Hair follicular keratinocyte (primary cell): ENCODE measurements at places on chromosomes 1 and 21. TPM values are rescaled to one million over a fixed set of nuclear protein-coding genes. Genes with fewer than 3 reads are reported as not detected.

FCGR3B gene
- not detected in 2 replicates for total RNA-seq

MAEL gene
- total RNA-seq, result not detected in 2 replicates

MED8 gene
- 46.2 and 46.3 TPM in 2 replicates for total RNA-seq

KCNE2 gene
- not detected in 2 replicates for total RNA-seq

S100A7 gene
- 5.2 and 13.3 TPM in 2 replicates for total RNA-seq

PPIE gene
- total RNA-seq, result 54.5 and 58.6 TPM in 2 replicates

PTCH2 gene
- total RNA-seq, result not detected in 2 replicates

MYBPH gene
- not detected in 2 replicates for total RNA-seq

PSEN2 gene
- total RNA-seq, result 9.8 and 13.1 TPM in 2 replicates

LRRC7 gene
- not detected in 2 replicates for total RNA-seq

HPCA gene
- total RNA-seq, result not detected in 2 replicates

PLEKHA6 gene
- 2.0 and 3.1 TPM in 2 replicates for total RNA-seq

OR2L13 gene
- 0.08 and 0.23 TPM in 2 replicates for total RNA-seq

RGL1 gene
- total RNA-seq, result 0.62 and 1.7 TPM in 2 replicates

TPTE gene
- not detected in 2 replicates for total RNA-seq

SAMSN1 gene
- total RNA-seq, result not detected in 2 replicates

SLAMF9 gene
- 2.5 TPM in 1 of 2 replicates, not detected in the other for total RNA-seq

TNFRSF1B gene
- 1.3 TPM in 1 of 2 replicates, not detected in the other for total RNA-seq

CASQ1 gene
- not detected in 2 replicates for total RNA-seq

CHI3L1 gene
- 0.27 TPM in 1 of 2 replicates, not detected in the other for total RNA-seq

TMEM79 gene
- total RNA-seq, result 7.6 and 9.1 TPM in 2 replicates

SERTAD4 gene
- total RNA-seq, result 0.70 and 2.2 TPM in 2 replicates

KRTAP25-1 gene
- total RNA-seq, result not detected in 2 replicates

NUDT4B gene
- 21.9 and 27.3 TPM in 2 replicates for total RNA-seq

FGR gene
- 0.23 TPM in 1 of 2 replicates, not detected in the other for total RNA-seq

AZIN2 gene
- 1.3 and 6.8 TPM in 2 replicates for total RNA-seq

CHAF1B gene
- total RNA-seq, result 3.7 and 8.9 TPM in 2 replicates

IVL gene
- total RNA-seq, result 5.2 and 10.2 TPM in 2 replicates

TRIM67 gene
- total RNA-seq, result not detected in 2 replicates

SYPL2 gene
- total RNA-seq, result not detected in 2 replicates

FCN3 gene
- not detected in 2 replicates for total RNA-seq

PKP1 gene
- 68.9 and 94.7 TPM in 2 replicates for total RNA-seq

TAS1R1 gene
- total RNA-seq, result not detected in 2 replicates

TMEM9 gene
- total RNA-seq, result 61.2 and 71.0 TPM in 2 replicates

OR2AK2 gene
- not detected in 2 replicates for total RNA-seq

RASSF5 gene
- total RNA-seq, result 1.5 and 3.0 TPM in 2 replicates

MORN1 gene
- 1.6 and 5.8 TPM in 2 replicates for total RNA-seq

KCNE1 gene
- total RNA-seq, result 0.38 TPM in 1 of 2 replicates, not detected in the other

ROR1 gene
- total RNA-seq, result 1.3 and 1.5 TPM in 2 replicates

KIAA1614 gene
- total RNA-seq, result 1.3 and 3.4 TPM in 2 replicates

DSCAM gene
- total RNA-seq, result 2.6 and 5.7 TPM in 2 replicates

KCNK1 gene
- 9.4 and 10.4 TPM in 2 replicates for total RNA-seq

ZNF683 gene
- not detected in 2 replicates for total RNA-seq

FAM3B gene
- total RNA-seq, result not detected in 2 replicates

BARHL2 gene
- total RNA-seq, result not detected in 2 replicates
